ENCODE measurements at places on chromosomes 6 and 20. TPM values are rescaled to one million over a fixed set of nuclear protein-coding genes. Genes with fewer than 3 reads are reported as not detected.

The ISM1 gene
- 5.0 TPM for total RNA-seq

- peaks cover 2% of the 10 kb centered on the region for H3K27me3 ChIP-seq
- no peak overlapping the region for H3K4me3 ChIP-seq
- no peak for DNase-seq
- no peaks in the 10 kb centered on the region for H3K36me3 ChIP-seq
Measured at GRCh38 chr6:2439632-2440031, 194.2 kb upstream of the GMDS start.

DNA sequence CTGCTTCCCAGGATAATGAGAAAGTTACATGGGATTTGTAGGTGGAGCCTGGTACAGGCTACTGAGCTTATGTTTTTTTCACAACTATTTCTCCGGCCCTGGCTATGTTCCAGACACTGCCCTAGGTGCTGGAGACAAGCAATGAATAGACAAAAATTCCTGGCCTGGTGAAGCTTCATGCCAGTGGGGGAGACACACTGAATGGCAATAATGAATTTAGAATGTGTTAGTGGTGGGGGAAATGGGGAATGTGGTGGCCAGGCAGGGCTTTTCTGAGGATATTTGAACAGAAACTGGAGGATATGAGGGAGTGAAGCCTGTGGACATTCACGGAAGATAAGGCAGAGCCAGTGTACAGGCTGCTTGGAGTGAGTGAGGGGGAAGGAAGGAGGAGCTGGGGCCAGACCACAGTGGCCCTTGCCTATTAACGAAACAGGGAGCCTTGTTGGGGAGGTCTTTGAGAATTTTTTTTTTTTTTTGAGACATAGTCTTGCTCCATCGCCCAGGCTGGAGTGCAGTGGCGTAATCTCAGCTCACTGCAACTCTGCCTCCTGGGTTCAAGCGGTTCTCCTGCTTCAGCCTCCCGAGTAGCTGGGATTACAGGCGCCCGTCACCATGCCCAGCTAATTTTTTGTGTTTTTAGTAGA lies 6.6 kb downstream of the FOXS1 start:
- H3K4me3 ChIP-seq, result no peak overlapping the region
- DNase-seq, result no peak
- no peak overlapping the region for H3K27ac ChIP-seq
- H3K4me1 ChIP-seq, result peaks cover 26% of the 10 kb centered on the region
- no peaks in the 10 kb centered on the region for H3K27me3 ChIP-seq
- no peaks in the 10 kb centered on the region for H3K36me3 ChIP-seq

The PLCB1 gene
- total RNA-seq, result 35.4 TPM

DNA sequence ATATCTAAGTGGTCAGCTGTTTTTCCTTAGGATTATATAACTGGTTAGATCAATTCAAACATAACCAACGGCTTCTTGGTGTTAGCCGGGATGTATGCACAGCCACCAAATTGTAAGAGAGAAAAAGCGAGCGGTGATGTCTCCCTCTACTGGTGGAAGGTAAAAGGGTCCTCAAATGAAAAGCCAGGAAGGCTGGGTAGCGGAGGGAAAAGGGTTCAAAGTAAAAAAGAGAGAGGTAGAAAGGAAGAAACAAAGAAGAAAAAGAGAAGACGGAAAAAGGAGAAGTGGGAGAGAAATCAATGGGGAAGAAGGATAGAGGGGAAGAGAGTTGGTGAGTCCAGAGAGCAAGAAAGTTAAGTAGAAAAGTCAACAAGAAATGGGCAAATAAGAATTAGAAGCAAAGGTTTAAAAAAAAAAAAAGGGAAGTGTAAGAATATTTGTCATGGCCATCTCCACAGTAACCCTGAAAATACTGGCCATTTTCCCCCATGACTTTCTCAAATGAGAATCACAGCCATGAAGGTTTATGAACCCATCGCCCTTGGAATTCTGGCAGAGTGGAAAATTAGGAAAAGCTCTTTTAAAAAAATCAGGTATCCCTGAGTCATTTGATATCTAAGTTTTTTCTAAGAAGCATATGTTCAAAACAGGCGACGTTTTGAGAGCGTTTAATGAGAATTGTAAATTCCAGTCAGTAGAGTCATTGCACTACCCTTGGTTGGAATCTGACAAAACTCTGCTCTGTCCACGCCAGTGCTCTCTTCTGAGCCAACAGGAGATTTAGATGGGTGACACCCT lies 155.6 kb upstream of the SNX9 start:
- H3K27ac ChIP-seq, result no peak overlapping the region
- H3K36me3 ChIP-seq, result peaks cover 10% of the 10 kb centered on the region
- H3K27me3 ChIP-seq, result peaks cover 10% of the 10 kb centered on the region
- no peak overlapping the region for H3K4me3 ChIP-seq
- peaks cover 19% of the 10 kb centered on the region for H3K4me1 ChIP-seq
- no peak for DNase-seq

DNA sequence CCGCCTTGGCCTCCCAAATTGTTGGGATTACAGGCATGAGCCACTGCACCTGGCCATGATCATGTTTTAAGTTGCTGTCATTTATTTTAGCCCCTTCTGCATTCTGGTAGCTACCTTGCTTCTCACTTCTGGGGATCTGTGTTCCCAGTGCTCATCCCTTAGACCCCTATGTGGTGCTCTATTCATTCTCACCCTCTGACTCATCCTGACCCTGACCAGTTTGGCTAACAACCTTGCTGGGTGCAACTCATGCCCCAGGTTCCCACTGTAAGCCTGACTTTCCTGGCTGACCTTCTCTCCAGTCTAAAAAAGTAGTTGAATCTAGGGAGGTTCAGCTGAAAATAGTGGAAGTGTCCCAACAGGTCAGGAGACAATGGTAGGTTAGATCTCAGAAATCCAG lies 47.4 kb downstream of the NOX3 start:
- H3K4me3 ChIP-seq, result no peak overlapping the region
- DNase-seq, result no peak
